CD4-positive, alpha-beta T cell treated with Interferon alpha-2 for 1 hour (primary cell): ENCODE measurements at places on chromosomes 13 and 19.

- peak; percentile 22 for DNase-seq
Observed at GRCh38 chr19:10292789-10293636, 3.3 kb downstream of the ICAM5 start.

GRCh38 chr13:37657134-37657533 lies 58.6 kb upstream of the POSTN start:
- no peak for DNase-seq

DNA sequence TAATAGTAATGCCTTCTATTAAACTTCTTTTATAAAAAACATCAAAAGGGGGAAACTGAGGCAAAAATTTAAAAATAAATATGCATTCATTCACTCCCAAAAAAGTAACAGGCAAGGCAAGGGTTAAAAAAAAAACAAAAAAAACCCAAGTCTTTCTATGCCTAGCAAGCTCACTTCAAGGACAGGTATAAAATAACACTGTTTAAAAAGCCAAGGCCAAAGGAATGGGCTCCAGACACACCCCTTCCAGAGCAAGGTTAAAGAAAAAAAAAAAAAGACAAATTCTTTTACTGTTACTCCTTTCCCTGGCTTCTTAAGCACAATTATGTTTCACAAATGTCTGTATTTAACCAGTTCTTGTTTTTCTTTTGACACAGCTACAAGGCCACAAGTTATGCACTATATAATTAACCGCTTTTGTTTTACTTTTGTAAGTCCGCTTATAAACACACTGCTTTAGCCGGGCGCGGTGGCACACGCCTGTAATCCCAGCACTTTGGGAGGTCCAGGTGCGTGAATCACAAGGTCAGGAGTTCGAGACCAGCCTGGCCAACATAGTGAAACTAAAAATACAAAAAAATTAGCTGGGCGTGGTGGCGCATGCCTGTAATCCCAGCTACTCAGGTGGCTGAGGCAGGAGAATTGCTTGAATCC lies 3.6 kb downstream of the SIGLEC11 start:
- DNase-seq: no peak

GRCh38 chr13:91576590-91576989 lies 178.2 kb downstream of the GPC5 start:
- no peak for DNase-seq

DNA sequence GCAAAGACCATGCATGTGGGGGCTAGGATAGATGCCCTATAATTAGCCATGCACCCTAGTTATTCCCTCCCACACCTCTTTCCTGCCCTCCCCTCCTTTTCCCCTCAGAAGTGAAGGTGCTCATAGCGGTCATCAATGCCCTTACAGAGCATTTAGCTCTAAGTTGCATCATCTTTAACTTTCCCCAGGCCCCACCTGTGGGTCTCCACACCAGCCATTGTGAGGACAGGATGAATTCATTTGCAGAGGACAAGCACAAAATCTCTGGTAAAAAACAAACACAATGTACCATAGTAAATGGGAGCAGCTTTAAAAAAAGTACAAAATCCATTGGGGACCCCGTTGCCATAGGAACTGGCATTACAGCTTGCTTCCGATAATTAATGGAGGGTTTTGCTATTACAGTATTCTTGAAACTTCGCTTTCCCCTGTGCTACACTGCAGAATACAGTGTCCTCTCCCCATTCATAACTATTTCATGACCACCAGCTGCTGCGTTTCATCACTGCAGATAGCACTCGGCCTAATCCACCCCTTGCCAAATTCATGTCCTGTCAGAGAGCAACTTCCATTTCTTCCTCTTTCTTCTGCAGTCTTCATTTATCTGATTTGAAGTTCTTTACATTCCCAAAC lies 110.5 kb downstream of the ZDHHC20 start:
- no peak for DNase-seq

- DNase-seq: no peak
Observed at GRCh38 chr13:111318386-111318785, 2.1 kb upstream of the TEX29 start.

GRCh38 chr13:113652404-113653263 lies 5.4 kb downstream of the ATP4B start:
- DNase-seq: no peak

DNA sequence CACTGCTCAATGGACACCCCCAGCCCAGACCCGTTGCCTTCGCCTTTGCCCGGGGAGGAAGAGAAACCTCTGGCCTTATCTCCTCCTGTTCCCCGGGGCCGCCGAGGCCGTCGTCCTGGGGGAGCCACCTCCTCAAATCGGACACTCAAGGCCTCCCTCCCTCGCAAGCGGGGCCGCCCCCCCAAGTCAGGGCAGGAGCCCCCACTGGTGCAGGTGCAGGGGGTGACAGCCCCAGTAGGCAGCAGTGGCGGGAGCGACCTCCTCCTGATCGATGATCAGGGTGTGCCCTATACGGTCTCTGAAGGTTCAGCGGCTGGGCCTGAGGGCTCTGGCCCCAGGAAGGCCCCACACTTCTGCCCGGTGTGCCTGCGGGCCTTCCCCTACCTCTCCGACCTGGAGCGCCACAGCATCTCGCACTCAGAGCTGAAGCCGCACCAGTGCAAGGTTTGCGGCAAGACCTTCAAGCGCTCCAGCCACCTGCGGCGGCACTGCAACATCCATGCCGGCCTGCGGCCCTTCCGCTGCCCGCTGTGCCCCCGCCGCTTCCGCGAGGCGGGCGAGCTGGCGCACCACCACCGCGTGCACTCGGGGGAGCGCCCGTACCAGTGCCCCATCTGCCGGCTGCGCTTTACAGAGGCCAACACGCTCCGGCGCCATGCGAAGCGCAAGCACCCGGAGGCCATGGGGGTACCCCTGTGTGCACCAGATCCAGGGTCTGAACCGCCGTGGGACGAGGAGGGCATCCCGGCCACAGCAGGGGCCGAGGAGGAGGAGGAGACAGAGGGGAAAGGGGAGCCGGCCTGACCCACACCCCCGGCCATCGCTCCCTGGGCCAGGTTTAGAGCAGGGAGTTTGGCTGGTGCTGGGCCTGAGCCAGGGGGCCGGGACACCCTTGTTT lies 2.3 kb downstream of the ZNF524 start:
- DNase-seq: no peak

- DNase-seq: peak; percentile 36
Observed at GRCh38 chr13:110340812-110341444, 33.8 kb downstream of the COL4A2 start.

GRCh38 chr19:10885201-10886169 lies 14.1 kb downstream of the CARM1 start:
- DNase-seq: no peak

DNA sequence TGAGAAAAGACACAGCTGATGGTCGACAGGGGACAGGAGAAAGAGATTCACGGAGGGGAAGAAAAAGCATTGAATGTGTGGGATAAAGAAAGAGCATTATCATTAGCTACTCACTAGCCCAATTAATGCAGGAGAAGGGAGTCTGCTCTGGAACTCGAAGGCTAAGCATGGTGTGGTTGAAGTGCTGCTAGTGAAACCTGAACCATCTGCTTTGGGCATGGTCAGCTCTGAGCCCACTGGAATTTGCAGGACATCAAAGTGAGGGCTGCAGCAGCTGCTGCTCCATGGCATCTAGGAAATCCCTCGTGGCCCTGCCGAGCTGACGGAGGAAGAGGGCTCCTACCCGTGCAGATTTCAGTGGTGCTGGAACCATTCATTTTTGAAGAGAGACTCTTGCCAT lies 320.3 kb downstream of the ATP8A2 start:
- DNase-seq: no peak

GRCh38 chr19:41734156-41734555 lies 21.2 kb upstream of the CEACAM6 start:
- no peak for DNase-seq

DNA sequence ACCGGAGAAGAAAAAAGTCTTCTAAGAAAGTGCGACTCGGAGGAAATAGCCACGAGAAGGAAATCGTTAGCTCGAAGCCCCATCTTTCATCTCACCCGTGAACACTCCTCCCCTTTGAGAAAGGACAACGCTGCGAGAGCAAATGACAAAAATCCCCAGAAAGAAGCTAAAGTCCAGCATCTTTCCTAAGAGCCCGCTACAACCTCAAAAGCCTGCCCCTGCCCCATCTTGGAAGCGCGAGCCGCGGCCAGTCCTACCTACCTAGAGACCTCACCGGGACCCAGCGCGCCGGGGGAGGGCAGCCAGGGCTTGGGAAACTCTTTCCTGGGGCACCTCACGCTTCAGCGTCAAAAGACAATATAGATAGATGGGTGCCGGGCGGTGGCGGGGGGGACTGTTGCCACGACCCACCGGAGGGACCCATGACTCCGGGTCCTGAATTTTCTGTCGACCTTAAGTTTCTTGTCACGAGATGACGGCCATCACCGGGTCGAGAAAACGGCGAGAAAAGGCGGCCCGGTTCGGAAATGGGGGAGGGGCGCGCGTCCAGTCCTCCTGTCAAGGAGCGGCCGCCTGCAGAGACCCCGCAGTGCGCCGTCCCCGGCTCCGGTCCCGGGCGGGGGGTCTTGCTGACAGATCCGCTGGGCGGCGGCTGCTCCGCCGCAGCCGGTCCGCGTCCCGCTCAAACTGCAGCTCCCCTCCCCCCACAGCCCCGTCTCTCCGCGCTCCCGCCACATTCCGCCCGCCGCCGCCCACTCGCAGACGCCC lies 65.9 kb downstream of the KCNRG start:
- DNase-seq: peak; percentile 18

- no peak for DNase-seq
Observed at GRCh38 chr19:47057328-47057727, 8.9 kb upstream of the TMEM160 start.

- DNase-seq: no peak
Observed at GRCh38 chr13:45437947-45438346, 19.8 kb upstream of the SLC25A30 start.

GRCh38 chr13:112928972-112929782 lies 39.8 kb upstream of the MCF2L start:
- no peak for DNase-seq
